ENCODE measurements at places on chromosomes 4 and X.

GRCh38 chr4:177964693-177965168, 522.5 kb upstream of the AGA start:
- DNase-seq, result peak; percentile 22

GRCh38 chr4:150680651-150681050, 98.7 kb downstream of the MAB21L2 start:
- DNase-seq, result no peak

DNA sequence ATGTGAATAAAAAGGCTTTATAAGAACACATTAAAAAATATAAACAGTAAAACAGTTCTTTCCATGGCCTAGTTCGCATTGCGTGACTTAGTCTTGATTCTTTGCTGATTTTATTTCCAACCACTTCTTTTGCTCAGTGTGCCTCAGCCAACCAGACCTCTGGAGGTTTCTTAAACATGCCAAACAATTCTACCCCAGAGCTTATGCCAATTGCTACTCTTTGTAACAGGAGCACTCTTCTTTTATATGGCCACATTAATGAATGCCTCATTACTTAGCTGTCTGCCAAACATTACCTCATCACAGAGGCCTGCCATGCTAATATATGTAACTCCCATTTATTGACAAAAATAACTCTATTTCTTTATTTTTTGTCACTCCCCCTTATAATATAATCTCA, 202.3 kb downstream of the NDST4 start:
- no peak for DNase-seq

GRCh38 chr4:26084414-26084813, 170.4 kb downstream of the SMIM20 start:
- DNase-seq, result no peak

DNA sequence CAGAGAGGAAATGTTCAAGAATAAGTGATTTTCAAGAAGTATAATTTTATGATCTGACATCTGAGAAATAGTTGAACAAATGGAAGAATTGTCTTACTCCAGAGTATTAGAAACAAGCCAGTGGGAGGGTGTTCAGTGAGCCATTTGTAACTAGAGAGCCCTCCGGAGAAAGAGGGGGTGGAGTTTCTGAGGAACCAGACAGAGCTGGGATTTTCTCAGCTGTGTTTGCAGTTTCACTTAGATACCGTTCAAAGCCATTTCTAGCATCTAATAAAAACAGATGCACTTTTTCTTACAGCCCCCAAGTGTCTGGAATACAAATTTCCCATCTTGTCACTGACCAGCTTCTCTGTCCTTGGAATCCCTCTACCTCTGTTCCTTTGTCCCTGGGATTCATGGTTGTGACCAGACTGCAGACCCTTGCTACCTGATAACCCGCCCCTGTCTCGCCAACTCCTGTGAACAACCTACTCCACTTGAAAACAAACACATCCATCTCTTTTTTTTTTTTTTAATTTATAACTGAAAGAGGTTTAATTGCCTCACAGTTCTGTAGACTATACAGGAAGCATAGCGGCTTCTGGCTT, 132.8 kb upstream of the KLF3 start:
- DNase-seq, result no peak

GRCh38 chr4:110184140-110184790, 14.2 kb downstream of the ELOVL6 start:
- DNase-seq, result no peak

DNA sequence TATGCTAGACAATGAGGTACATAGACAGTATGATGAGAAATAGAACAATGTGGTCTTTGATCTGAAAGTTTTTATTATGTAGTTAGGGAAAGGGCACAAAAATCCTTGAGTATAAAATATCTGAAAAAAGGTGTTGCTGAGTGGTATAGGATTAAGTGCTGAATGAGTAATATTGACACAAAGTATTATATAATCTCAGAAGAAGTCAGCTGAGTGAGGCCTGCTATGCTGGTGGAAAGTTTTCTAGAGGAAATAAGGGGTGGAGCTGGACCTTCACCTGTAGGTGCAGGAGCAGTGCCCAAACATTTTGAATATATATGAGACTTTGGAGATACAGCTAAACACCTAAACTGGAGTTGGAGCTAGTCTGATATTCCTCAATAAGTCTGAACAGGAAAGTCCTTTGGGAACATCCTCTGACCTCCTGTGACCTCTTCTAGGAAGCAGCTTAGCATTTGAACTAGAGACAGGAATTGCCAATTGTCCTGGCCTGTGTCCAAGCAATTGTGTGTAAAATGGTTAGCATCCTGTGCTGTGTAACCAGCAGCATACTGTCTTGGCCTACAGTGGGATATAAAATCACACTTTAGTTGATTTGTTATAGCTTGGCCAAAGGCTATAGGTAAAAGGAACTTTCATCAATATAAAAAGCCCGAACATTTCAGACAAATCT, 285.3 kb downstream of the ANKRD50 start:
- DNase-seq, result no peak

DNA sequence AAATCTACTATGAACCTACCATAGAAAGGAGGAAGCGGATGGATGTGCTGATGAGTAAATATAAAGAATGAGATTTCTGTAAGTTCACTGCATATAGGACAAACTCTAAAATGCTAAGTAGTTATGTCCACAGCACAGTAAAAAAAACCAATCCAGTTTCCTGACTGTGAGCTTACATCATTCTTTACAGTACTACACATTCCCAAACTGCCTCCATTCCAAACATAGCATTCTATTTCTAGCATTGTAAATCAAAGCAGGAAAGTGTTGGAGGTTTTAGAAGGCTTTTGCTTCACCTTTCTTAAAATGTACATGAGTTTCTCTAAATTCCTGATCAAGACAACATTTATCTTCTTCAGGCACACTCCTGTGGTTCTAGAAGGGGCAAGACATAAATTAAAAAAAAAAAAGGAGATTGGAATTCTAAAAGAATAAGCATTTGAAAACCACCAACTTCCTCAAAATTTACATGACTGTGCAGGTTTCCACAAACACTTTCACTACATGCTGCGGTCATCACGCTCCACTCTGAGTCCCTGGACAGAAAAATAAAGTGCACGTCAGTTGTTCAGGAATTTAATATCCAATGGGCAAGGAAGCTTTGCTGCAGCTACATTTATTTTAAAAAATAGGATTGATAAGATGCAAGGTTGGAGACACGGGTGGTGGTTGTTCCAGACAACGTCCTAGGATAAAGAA, 297.6 kb upstream of the STS start:
- DNase-seq, result peak; percentile 36

Measured in foreskin keratinocyte (primary cell).